ENCODE measurements at places on chromosomes 5 and 9.

DNA sequence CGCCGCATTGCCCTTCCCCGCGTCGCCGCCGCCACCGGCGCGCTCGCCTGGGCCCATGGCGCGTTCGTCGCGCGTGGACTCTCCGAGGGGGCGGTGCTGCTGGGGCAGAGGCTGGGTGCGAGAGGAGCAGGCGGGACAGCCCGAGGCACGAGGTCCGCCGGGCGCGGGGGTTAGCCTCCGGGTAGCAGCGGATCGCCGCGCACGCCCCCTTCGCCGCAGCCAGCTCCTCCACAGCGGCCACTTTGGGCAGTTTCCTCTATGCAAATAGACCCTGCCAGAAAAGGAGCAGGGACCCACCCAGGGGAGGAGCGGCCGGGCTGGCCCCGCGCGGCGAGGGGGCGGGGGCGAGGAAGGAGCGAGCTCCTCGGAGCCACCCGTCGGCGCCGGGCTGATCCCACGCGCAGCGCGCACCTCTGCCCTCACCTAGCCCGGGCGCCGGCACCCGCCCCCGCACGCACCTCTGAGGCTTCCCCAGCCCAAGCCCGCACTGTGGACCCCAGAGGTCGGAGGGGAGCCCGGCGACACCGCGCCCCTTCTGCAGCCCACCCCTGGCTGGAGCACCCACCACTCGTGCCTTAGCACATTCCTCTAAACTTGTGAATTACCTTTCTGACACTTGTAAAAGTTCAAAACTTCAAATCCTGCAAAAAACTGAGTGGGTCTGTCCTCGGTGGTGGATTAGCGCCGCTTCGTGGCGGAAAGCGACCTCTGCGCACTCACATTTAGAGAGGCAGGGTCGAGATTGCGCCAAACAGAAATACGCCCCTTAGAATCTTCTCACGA lies at the start of gene COL23A1:
Gene COL23A1 (minus strand): TSS at position 253 of the 783 bp plus-strand sequence.
- no peak for DNase-seq

GRCh38 chr9:9352877-9353481 lies 1259.8 kb downstream of the PTPRD start:
- DNase-seq: no peak

GRCh38 chr9:129005336-129005997 lies 22.7 kb downstream of the SH3GLB2 start:
- no peak for DNase-seq

DNA sequence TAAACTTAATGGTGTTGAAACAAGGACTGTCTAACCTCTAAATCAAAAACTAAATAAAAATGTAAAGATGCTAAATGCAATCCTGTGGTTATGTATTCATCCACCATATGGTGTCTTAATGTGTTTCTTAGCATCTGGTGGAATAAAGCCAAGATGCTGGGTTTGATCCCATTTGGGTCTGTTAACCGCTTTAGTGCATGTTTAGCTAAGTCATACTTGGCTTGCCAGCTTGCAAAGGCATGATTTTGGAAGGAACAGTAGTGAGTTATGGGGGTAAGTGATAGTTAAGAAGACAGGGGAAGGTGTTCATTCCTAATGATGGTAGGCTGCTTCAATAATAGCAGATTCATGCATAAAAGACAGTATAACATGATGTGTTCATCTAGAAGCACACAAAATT lies 139.0 kb upstream of the SLC27A6 start:
- no peak for DNase-seq

DNA sequence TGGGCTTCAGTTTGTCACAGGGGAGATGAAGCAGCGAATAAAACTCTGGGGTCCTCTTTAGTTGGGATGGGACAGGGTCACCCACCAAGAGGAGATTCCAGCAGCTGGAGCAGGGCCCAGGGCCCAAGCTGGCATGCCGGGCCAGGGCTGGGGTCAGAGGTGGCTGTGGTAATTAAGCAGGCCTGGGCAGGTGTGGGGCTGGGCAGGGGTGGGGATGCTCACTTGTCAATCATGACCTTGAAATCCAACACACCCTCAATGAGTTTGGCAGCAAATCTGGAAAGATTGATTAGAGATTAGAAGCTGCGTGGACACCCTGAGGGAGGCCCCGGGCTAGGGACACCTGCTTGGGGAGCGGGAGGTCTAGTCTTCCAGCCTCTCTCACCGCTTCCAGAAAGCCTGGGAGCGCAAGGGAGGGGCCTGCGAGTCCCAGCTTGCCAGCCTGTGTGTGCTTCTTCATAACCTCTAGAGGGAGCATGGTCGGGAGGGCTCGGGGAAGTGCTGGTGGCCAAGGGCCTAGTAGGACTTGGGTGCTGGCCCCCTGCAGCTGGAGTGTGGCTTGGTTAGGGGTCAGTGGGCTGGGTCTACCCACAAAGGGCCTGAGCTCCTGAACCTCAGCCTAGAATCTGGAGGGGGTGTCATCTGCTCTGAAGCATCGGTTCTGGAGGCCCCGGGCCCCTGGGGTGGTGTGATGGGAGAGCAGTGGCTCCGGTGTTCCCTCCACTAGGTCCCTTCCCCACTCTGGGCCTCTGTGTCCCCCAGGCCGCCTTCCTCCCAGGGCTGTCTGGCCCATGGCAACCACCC lies 7.6 kb downstream of the CRAT start:
- no peak for DNase-seq

GRCh38 chr5:17436350-17436749 lies 61.7 kb upstream of the TAF11L2 start:
- DNase-seq: no peak

- DNase-seq: no peak
Observed at GRCh38 chr9:78578072-78578471, 281.1 kb downstream of the PSAT1 start.

GRCh38 chr9:7788772-7789171 lies 10.8 kb downstream of the DMAC1 start:
- no peak for DNase-seq

DNA sequence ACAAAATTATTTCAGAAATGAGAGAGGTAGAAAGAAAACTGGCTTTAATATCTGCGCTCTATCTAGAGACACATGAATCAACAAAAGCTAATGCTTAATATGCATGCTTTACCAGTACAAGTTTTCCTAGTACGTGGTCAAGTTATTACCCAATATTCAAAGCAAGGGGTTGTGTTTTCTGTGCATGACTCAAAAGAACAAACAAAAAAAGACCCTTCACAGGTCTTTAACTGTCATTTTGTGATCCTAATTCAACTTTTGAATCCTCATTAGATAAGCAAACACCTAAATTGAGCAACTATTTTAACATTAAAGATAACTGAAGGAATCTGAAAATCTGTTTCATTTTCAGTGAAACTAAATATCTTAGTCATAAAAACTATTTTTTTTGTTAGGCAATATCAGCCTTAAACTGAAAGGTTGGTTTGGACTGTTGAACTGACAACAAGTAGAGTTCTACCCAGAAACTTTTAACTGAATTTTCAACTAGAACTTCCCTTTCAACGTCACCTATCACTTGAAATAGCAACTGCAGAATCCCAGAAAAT lies 12.5 kb downstream of the ST8SIA4 start:
- no peak for DNase-seq

DNA sequence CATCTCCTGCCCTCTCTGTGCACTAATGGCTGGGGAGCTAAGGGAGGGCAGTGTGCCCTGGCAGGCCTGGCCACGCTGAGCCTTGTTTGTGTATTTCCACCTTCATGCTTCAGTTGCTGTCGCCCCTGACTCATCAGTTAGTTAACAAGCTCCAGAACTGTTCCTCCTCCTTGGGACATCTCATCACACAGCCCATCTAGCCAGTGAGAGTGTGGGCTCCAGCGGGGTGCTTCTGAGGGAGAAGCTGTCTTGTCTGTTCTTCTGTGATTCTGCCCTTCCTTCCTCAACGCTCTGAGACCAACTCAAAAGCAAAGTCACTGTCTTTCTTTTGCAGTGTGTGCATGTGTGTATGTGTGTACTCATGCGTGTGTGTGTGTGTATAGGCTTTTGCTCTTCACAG lies 58.3 kb upstream of the CPEB4 start:
- DNase-seq: no peak

- no peak for DNase-seq
Observed at GRCh38 chr9:33246269-33246860, 6.4 kb downstream of the SPINK4 start.

DNA sequence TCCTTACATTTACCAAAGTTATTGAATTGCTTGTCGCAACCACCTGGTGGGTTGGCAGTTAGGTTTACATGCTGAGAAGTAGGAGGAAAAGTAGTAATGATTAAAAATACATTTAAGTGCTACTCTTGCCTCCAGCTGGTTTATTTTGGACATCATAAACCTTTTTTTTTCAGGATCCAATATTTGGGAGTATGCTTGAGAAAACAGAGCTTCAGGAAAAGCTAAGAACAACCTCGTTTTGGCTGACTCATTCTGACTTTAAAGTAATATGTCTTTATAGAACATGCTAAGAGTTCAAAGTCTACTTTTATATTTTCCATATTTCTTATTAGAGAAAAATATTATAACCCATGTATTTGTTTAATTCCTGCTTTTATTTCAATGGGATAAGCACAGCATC lies 41.7 kb upstream of the BNC2 start:
- no peak for DNase-seq

GRCh38 chr5:31523041-31523440 lies 8.9 kb downstream of the DROSHA start:
- DNase-seq: no peak

DNA sequence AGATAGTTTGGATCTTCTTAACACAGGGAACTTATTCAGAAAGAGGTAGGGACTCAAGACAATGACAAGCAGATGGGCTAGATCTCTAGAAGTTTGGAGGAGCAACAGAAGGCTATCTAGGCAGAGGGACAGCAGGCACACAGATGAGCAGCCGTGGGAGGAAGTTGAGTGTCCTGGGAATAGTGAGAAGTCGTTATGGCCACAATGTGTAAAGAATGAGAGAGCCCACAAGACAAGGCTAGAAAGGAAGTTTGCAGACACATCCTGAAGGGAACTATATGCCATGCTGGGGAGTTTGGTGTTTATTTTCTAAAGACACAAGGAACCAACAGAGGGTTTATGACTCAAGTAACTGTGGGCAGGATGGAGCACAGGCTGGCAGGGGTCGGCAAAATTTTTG lies 160.6 kb downstream of the PALM2AKAP2 start:
- DNase-seq: no peak

DNA sequence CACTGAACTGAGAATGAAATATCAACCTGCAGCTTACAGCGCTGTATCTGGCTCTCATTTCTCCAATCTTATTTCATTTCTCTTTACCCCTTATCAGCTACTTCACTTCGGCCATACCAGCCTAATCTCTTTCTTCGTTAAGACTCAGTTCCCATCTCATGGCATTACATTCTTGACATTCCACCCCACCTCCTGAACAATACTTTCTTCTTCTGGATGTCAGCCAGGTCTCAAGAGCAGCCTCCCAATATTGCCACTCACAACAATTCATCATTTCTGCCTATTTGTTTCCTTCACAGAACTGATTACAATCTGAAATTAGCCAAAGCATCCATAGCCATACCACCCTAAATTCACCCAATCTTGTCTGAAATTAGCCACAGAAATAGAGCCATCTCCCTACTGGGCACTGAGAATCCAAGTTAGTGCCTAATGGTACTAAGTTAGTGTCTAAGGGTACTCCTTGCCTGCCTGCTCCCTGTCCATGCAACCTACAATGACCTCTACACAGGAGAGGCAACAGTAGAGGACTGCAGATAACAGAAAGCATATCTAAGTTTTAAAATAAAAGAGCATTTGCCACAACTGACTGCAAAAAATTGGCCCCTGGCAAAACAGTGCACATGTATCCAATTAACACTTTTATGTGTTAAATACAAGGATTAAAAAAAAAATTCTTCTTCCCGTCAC lies 35.2 kb downstream of the SETX start:
- DNase-seq: no peak

- no peak for DNase-seq
Observed at GRCh38 chr9:17926246-17926645, 347.4 kb downstream of the SH3GL2 start.

All from stimulated activated CD4-positive, alpha-beta T cell treated with anti-CD3 and anti-CD28 coated beads, Interleukin-15, amount 100 ng/mL, for 1 hour (primary cell).